NCI-H1694 (cell line): ENCODE measurements at places on chromosomes 6 and 20.

GRCh38 chr20:54079652-54080051, 9.3 kb upstream of the BCAS1 start:
- DNase-seq: peak; percentile 53

DNA sequence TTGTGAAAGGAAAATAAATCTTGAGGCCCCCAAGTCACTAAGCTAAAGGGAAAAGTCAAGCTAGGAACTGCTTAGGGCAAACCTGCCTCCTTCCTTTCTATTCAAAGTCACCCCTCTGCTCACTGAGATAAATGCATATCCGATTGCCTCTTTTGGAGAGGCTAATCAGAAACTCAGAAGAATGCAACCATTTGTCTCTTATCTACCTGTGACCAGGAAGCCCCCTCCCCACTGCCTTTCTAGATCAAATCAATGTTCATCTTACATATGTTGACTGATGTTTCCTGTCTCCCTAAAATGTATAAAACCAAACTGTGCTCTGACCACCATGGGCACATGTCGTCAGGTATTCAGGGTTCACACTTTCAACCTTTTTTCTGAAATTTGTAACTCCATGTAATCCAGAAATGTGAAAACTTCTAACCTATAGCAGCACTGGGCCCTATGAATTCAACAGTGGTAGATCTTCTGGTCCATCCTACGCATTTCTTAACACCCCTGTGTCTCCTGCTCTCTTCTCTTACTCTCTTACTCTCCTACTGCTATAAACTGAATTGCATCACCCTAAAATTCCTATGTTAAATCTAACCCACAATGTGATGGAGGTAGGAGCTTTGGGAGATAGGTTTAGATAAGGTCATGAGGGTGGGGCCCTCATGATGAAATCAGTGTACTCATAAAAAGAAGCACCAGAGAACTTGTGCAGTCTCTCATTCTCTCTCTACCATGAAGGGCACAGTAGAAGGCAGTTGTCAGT, 89.3 kb downstream of the EPB41L2 start:
- DNase-seq: no peak

GRCh38 chr6:106974336-106974998, at the start of gene CD24:
Gene CD24 (minus strand): TSS chr6:106974729. CDS start chr6:106974646, 83 bp downstream.
- DNase-seq: peak; percentile 38

DNA sequence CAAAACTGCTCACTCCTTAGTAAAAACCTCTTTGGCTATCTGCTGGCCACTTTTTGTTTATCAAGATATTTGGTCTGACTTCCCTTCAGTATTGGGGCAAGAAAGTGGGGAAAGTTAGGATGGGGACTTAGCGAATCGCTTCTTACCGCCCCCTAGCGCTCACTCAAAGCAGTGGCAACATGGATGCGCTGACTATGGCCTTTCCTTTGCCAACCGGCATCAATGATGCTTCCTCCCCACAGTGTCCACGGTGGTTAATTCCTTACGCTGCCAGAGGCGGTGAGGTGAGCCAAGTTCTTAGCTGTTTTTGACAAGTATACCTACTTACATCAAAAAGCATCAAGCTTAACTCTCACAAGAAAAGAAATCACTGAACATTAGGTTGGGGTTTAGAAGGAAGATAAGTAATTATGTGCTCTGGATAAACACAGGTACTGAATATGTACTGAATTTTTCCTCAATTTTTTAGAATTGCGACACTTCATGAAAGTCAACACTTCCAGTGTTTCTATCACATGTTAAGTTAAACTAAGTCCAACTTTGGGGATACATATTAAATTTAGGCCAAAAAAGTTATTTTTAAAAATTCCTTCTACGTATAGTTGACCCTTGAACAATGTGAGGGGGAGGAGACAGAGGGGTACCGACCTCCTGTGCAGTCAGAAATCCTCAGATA, 86.7 kb downstream of the GMDS start:
- no peak for DNase-seq

GRCh38 chr6:498795-499231, 107.3 kb downstream of the IRF4 start:
- DNase-seq: no peak

DNA sequence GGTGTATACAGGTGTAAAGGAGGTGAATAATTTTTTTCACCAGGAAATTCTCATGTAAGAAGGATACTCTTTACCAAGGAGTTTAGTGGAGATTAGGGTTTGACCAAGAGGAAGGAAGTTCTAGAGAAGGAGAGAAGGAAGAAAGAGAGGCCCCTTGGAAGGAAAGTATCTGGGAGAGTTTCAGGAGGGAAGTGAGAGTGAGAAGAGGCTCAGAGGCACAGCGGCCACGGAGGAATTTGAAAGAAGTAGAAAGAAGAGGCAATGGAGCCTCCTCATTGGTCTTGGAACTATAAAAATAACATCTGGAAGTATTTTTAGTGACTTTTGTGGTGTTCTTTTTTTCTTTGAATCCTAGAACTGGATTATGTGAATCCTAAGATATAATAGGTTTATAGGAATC, 50.8 kb upstream of the MCUR1 start:
- DNase-seq: no peak

DNA sequence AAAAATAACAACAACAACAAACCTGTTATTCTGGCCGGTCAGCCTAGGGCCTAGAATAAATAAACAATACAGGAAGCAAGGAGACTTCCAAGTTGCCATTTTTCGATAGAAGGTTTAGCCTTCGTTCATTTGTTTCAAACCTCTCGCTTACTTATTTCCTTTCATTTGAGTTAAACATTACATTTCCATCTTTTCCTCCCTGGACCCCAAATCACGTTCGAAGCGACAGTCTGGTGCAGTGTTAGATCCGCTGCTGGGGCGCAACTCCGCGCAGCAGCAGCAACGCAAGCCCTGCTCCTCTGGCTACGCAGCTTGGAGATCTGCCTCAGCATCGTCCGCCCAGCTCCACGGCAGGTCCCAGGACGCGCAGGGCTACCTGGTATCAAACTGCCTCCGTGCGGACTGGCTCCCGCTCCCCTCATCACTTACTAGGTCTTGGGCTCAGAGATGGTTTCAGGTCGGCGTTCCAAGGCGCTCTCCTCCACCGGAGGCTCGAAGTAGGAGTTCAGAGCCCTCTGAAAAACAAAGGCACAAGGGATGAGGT, 530 bp downstream of the TDP2 start:
- DNase-seq: no peak

- DNase-seq: no peak
These were observed 143.9 kb upstream of the NOX3 start for GRCh38 chr6:155599561-155599960.

- no peak for DNase-seq
These were observed 27.9 kb upstream of the CCR6 start for GRCh38 chr6:167094820-167095637.
